Natural killer cell treated with Interleukin-12 subunit alpha and Interleukin-12 subunit beta and Interleukin-15 and Interleukin-18, amount 100 ng/mL, for 72 hours (primary cell): ENCODE measurements at places on chromosomes 11 and 22. TPM values are rescaled to one million over a fixed set of nuclear protein-coding genes. Genes with fewer than 3 reads are reported as not detected.

The CHCHD10 gene
- total RNA-seq: 50.7 TPM

DNA sequence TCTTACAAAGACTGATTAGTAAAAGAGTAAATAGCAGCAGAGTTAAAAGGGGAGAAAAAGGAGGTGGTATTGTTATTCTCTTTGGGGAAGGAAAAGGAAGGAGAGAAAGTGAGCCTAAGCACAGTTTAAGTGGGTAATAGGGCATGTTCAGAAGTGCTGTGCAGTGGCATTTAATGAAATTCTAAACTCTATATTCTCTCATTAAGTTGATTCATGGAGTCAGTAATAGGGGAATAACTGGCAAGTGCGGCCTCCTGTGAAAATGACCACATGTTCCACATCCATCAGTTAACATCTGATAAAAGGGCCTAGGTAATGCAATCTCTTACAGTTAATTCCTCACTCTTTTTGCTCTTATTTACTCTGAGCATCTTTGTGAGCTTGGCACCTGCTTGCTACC lies 516.7 kb downstream of the JRKL start:
- H3K36me3 ChIP-seq: peaks cover 8% of the 10 kb centered on the region
- H3K27me3 ChIP-seq: no peaks in the 10 kb centered on the region
- H3K4me3 ChIP-seq: no peak overlapping the region
- no peak for DNase-seq
- H3K4me1 ChIP-seq: no peaks in the 10 kb centered on the region

DNA sequence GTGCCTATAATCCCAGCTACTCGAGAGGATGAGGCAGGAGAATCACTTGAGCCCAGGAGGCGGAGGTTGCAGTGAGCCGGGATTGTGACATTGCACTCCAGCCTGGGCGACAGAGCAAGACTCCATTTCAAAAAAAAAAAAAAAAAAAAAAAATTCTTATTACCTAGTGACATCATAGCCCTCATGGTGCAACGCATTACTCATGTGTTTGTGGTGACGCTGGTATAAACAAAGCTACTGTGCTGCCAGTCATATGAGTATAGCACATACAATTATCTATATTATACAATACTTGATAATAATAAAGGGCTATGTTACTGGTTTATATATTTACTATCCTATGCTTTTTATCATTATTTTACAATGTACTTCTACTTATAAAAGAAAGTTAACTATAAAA lies 41.2 kb downstream of the OR2AT4 start:
- H3K4me1 ChIP-seq: no peaks in the 10 kb centered on the region
- H3K27me3 ChIP-seq: peaks cover 35% of the 10 kb centered on the region
- no peak overlapping the region for H3K4me3 ChIP-seq
- DNase-seq: no peak

The LRRN4CL gene
- 0.52 TPM for total RNA-seq

DNA sequence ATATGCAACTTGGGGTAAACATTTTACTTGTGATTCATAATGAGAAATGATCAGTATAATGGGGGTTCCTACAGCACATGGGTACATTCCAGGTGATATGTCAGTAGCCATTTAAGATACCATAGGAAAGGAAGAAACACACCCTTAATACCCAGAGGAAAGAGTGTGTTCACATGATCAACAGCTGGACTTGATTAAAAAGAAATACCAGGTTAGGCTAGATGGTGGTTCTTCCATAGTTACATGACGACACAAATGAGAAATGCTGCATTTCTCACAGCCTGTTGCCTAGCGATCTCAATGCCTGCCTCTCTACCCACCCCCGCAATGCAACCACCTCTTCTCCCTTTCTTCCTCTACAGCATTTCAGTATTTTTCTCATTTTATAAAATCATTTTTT lies 96.8 kb downstream of the TTC28 start:
- H3K4me1 ChIP-seq: no peaks in the 10 kb centered on the region
- H3K4me3 ChIP-seq: no peak overlapping the region
- no peak overlapping the region for H3K27ac ChIP-seq
- no peaks in the 10 kb centered on the region for H3K36me3 ChIP-seq
- H3K27me3 ChIP-seq: peaks cover 22% of the 10 kb centered on the region

DNA sequence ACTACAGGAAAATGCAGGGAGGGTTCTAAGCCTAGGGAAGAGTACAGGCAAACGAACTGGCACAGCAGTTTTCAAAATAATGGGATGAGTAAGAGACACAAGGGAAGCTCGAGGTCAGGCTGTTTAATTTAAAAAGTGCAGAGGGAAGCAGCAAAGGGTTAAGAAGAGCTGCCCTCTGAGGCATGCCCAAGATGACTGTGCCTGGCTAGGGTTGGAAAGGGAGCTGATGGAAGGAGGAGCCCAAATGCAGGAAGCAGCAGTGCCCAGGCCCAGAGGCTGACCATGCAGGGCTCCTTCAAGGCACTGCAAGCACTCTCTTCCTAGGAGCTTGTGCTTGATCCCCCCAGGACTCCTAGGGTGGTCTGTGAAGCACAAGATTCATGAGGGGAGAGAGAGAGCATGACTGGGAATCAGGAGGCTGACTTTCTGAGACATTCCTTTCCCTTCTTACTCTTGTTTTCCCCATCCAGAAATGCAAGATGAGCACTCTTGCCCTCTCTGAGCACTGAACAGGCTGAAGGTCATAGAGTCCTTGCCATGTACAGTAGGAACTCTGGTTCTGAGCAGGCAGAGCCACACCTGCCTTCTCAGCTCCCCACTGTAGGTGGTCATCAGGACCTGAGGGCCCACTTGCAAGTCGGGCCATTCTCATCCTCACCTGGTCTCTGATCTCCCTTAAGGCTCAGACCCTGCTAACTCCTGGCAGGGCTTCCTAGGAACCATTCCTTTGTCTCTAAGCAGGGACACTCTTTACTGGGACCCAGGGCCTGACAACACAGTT lies 46.7 kb upstream of the DRD2 start:
- H3K4me1 ChIP-seq: no peaks in the 10 kb centered on the region
- no peak for DNase-seq
- H3K27ac ChIP-seq: no peak overlapping the region
- no peaks in the 10 kb centered on the region for H3K36me3 ChIP-seq

- no peak overlapping the region for H3K27ac ChIP-seq
- H3K36me3 ChIP-seq: no peaks in the 10 kb centered on the region
- no peaks in the 10 kb centered on the region for H3K4me1 ChIP-seq
- peaks cover 6% of the 10 kb centered on the region for H3K27me3 ChIP-seq
- no peak for DNase-seq
Measured at GRCh38 chr22:27647540-27647939, 154.0 kb downstream of the MN1 start.
